ENCODE measurements at places on chromosomes 16 and 17.
A peak's percentile ranks its signal among the peaks of the same experiment; 100 is the strongest.

GRCh38 chr16:69190046-69190588, 3.2 kb downstream of the SNTB2 start:
- no peak for DNase-seq

- no peak for DNase-seq
Measured at GRCh38 chr16:89004209-89004831, 27.3 kb upstream of the CBFA2T3 start.

DNA sequence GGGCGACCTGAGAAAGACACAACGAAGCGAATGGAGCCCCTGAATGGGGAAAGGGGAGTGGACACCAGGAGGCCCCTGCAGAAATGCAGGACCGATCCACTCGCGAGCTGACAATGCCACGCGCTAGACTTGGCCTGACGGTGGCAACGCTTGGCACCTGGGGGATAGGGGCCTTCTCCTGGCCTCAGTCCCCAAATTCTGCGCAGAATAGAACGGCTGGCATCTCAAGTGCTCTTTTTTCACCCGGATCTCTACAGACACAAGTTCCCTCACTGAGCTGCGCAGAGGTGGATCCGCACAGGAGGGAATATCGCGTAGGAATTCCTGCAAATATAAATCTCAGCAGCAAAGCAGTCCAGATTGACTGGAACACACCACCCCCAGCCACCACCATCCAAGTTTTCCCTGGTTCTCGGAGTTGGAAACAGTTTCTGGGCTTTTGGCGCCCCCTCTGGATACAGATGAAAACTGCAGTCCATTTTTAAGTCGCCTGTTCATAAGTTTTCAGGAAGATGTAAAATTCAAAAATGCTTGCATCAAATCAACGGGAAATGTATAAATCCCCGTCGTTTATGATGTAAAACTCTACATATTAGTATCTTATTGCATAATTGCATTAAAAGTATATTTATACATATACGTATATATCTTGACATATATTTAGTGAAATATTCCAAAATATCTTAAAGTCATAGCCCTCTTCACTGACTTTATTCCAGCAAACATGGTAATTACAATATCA, 2.3 kb upstream of the SOX9 start:
- peak; percentile 21 for DNase-seq

- DNase-seq, result peak; percentile 45
Measured at GRCh38 chr17:42111871-42112551, 503 bp downstream of the DHX58 start.

DNA sequence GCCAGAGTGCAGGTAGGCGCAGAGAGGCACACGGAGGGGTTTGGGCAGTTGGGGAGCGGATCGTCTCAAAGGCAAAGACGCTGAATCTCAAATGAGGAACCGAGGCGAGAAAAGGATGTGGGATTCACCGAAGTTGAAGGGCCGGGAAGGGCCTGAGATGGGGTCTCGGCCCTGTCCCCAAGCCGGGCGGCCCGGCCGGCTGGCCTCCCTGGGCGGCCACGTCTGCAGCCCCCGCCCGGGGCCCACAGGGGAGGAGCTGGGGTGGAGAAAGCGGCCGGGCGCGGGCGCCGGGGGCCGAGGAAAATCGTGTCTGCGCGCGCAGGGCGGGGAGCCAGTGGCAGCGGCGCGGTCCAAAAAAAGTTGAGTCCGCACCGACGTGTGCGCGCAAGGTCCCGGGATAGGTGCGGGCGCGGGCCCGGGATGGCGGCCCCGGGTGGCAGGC, 458 bp downstream of the SLC12A4 start:
- peak; percentile 48 for DNase-seq

GRCh38 chr17:50471009-50471905, 2.6 kb upstream of the CHAD start:
- no peak for DNase-seq

- DNase-seq, result no peak
Measured at GRCh38 chr17:42027961-42028790, 8.3 kb downstream of the NKIRAS2 start.

DNA sequence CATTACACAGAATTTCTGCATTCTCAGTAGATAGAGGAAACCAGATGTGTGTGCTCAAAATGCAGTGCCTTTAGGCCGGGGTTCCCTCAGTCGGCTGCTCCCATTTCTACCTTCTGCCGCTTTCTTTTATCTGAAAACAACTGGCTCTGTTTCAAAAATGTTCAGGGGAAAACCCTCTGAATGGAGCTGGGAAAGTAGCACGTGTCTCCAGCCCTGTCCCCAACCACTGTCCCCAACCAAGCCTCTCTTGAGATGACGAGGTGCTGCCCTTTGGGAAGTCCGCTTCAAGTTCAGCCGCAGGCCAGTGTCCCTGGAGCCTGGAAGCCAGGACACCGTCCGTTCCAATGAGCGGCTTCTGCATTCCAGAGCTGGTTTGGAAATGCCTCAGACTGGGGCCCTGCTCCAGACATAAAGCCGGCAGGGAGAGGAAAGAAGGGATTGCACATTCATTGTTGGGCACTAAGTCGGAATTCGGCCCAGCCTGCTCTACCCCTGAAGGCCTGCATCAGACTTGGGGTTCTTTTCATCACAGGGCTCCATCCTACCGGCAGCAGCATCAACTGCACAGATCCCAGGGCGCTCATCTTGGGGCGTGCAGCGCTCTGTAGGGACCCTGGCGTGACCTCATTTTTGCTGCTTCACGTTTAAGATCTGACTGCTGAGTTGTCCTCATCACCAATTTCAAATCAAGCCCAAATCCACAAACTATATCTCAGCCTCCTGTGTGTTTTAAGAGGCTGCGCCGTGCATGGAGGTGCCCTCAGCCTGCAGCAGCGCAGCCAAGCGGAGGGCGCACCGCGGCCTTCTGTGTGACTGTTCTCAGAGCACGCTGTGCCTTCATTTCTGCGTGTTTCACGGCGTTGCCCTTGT, 111.3 kb downstream of the BANP start:
- no peak for DNase-seq

- no peak for DNase-seq
Measured at GRCh38 chr16:47284999-47285398, 141.3 kb upstream of the NETO2 start.

GRCh38 chr16:1468426-1468810, 6.4 kb downstream of the CLCN7 start:
- no peak for DNase-seq

- no peak for DNase-seq
Measured at GRCh38 chr16:64771273-64771672, 350.6 kb downstream of the CDH11 start.

GRCh38 chr16:81519301-81520150, 74.9 kb downstream of the CMIP start:
- no peak for DNase-seq

- DNase-seq, result no peak
Measured at GRCh38 chr17:38583176-38583575, 22.6 kb downstream of the SRCIN1 start.

DNA sequence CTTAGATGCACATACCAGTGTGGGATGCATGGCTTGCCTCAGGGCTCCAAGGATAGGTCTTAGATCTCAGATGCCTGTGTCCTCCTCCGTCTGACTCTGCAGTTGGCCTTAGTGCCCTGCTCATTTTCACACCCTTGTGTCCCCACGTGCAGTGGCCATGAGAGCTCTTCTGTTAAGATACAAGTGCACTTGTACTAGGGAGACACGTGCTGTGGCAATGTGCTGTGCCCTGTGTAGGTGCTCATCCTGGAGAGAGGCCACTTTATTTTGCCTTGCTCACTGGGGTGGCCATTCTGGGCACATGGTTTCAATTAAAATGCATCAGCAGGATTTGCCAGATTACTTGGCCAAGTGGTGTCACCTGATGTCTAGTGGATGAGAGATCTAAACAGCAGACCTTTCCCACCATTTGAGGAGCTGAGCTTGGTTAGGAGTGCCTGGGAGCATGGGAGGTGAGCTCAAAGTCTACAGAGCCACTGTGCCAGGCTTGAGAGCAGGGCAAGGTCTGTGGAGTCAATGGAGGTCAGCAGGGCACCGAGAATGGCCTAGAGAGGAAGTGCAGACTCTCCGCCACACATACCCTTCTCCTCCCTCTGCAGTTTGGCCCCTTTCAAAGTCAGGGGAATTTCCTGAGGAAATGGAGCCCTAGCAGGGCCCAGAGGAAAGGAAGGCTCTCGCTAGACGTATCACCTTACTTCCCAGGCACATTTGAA, 25.2 kb upstream of the SMPD3 start:
- no peak for DNase-seq

DNA sequence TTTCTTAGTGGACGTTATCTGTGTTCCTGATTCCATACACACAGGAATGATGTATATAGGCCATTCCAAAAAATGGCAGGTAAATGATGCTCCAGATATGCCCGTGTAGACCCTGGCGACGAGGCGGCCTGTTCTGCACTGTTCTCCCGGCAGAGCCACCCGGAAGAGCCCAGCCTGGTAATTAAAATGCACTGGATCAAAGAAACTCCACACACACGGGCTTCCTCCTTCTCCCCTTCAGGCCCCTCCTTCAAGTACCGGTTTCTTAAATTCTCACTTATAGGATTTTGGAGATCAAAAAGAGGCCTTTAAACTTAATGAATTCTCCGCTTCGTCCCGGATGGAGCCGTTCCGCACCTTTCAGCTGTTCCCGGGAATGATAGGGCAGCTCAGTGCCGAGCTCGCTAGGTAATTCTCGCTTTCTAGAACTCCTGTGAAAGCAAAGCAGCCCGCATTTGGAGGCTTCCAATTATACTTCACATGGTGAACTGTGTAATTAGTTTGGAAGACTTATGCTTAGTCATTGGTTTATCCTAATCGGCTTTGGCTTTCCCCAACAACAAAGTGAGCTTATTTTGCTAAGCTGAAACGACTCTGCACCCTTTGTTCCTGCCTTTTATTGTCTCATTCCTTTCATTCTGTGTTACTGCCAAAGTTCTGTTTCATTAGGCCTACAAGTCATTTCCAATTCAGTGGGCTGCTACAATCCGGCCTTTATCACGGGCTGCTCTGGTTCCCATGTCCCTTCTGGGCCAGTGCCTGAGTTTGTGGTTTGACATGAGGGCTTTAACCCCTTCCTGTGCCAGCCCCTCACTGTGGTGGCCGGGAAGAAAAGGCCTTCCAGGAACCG, 150.0 kb downstream of the MSI2 start:
- no peak for DNase-seq

DNA sequence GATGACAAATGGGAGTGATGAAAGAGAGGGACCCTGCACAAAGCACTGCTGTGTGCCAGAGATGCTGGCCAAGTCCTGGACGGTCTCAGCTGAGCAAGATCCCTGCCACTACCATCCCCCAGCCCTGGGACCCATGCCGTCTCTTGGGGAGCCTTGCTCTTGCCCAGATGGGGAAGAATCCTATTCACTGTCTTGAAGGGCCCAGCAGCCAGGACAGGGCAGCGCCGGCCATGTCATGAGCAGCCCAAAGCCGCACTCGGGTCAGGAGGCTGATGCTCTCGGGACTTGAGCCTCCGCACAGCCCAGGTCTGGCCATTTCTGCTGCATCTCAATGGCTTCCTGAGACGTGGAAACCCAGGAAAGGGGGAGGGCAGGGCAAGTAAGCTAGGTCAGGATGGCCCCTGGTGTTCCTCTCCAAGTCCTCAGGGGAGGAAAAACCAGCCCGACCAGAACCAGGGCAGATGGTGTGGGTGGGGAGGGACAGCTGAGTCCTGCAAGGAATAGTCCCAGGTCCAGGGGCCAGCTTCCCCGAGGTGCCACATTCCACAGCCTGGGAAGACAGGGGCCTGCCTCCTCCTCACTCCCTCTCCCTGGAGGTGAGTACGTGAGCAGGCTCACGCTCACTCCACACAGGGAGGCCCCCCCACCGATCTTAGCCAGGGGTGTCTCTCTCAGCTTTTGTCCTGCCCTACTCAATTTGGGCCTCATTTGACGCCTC, 7.8 kb upstream of the KRT19 start:
- DNase-seq, result no peak

DNA sequence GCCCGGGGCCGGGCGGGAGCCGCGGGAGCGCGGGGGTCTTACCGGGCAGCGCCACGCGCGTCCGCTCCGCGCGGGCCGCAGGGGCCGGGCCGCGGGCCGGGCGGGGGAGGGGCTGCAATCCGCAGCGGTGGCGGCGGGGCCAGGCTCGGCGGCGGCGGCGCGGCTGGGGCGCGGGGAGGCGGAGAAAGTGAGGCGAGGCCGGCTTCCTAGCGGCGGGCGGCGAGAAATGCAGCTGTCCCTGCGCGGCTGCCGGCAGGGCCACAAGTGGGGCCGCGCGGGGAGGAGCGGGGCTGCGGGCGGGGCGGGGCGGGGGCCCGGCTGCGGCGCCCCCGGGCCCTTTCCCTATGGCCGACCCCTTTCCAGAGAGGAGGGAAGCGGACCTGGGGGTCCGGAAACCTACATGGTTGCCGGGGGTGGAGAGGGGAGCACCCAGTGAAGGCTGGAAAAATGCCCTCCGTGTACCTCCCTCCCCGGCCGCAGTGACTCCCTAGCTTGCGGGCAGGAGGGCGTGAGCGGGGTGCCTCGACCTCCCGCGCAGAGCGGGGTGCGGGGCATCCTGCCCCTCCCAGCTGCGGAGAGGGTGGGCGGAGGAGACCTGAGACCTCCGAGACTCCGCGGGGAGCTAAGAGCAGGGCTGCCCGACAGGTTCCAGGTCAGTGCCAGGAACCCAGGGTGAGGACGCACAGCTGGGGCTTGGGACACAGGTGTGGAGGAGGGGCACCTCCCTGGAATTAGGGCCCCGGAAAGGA, at the start of gene CUEDC1:
Gene CUEDC1, minus strand, starts transcription at position 230 of the 749 bp plus-strand sequence. CDS start 69,848 bp downstream, outside the sequence.
- DNase-seq, result peak; percentile 76

GRCh38 chr17:44307387-44308186, 814 bp upstream of the RUNDC3A start:
- DNase-seq, result no peak

Measured in CD4-positive, alpha-beta T cell treated with Interleukin-17A for 4 hours (primary cell).